Adipocyte (in vitro differentiated cells): ENCODE measurements at places on chromosomes 6 and 20.

- DNase-seq: peak; percentile 40
Measured at GRCh38 chr6:135540207-135540840, 42.8 kb upstream of the AHI1 start.

- DNase-seq: peak; percentile 90
Measured at GRCh38 chr20:50027611-50028105, 44.9 kb downstream of the SNAI1 start.

- DNase-seq: no peak
Measured at GRCh38 chr6:89999154-89999553, 104.9 kb downstream of the GJA10 start.

DNA sequence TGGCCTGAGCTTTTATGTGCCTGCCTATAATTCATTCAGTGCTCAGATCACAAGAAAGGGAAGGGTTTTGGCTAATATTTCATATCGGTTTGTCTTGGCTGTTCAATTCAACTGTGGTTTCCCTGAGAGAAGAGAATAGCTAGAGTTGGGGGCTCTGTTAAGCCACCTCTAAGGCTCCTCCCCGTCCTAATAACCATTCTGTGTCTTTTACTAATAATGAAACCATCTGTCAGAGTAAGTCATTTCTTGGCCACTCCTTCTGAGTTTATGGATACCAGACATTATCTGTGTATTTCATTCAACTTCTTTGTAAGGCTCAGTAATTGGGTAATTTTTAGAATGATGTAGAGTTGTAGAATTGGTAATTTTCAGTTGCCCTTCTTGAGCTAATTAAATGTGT is 5.2 kb downstream of the STX11 start:
- DNase-seq: no peak

DNA sequence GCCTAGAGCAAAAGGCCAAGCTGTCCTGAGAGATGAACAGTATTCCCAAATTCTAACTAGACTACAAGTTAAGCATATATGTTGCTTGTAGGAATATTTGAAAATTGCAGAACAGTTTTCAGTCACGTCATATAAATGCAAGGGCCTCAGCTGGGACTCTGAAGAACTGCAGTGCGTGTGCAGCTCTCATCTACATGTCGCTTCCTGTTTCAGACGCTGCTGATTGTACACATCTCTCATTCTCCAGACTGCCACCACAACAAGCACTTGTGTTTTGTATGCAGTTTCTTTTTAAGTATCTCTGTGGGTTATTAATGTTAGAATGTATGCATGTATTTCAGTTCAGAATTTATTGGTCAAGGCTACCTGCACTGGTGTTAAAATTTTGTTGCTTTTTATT is 119.7 kb downstream of the MAP3K4 start:
- no peak for DNase-seq

DNA sequence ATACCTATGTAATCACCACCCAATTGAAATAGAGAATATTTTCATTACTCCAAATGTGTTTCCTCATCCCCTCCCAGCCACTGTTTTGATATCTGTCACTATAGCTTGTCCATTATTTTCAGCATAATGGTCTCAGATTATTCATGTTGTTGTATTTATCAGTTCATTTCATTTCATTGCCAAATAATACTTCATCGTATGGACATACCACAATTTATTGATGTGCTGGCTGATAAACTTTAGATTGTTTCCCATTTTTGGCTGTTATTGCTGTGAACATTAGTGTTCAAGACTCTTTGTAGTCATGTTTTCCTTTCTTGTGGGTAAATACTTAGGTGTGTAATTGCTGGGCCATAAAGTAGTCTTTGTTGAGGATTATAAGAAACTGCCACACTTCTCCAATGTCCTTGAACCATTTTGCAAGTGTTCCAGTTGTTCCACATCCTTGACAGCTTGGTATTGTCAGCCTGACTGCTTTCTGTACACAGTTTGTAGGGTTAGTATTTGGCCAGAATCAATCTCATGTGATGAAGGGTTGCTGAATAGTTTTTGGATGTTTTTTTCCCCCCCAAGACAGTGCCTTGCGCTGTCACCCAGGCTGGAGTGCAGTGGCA is 44.3 kb downstream of the JARID2 start:
- no peak for DNase-seq
